CD4-positive, alpha-beta memory T cell (primary cell): ENCODE measurements at places on chromosomes 5 and 9. TPM values are rescaled to one million over a fixed set of nuclear protein-coding genes. Genes with fewer than 3 reads are reported as not detected.

The JAK2 gene
- total RNA-seq = 17.0 TPM

- no peak for DNase-seq
Measured at GRCh38 chr9:14056316-14056861, 257.6 kb downstream of the NFIB start.

- no peak for DNase-seq
Measured at GRCh38 chr9:77305622-77306400, 128.5 kb downstream of the VPS13A start.

GRCh38 chr5:14143841-14144585 lies 871 bp downstream of the TRIO start:
- DNase-seq = peak; percentile 20

The PNPLA7 gene
- 15.7 TPM for total RNA-seq

DNA sequence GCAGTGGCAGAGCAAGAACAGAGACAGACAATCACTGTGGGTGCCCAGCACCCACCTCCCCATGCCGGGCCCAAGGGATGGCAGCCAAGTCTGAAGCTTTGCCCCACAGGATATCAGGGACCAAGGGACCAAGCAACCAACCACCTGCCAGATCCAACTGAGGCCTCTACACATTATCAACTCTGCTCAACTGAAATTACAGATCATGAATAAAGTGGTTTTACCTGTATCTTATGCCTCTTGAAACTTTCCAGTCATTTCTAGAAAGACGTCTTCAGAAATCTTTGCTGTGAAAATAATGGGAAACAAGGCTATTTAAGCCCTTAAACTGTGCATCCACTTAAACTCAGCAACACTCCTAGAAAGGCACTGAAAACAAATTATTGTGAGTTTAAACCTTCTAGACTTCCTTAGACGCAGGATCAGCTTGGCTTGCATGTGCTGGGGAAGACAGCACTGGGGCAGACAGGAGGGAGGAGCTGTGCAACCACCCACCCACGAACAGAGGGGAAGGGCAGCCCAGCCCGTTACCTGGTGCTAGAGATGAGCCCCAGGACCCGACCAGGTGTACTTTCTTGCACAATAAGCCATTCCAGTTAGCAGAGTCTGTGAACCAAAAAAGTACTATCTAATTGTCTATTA lies 80.0 kb downstream of the SEMA4D start:
- DNase-seq = no peak

DNA sequence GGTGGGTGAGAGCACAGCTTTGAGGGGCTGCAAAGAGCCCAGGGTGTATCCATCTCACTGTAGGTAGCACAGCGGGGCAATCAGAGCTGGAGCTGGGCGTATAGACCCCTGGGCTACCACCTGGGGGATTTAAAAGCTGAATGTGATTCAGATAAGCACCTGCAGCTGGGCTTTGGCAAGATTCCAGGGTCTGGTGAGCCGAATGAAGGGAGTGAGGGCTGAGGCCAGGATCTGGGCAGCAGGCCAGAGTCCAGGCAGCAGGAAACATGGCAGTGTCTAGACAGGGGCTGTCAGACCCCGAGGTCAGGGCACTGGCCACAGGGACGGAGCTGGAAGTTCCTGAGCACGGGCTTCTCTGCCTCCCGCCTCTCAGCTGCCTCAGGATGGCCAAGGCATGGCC lies 8.7 kb downstream of the ASS1 start:
- DNase-seq = no peak

DNA sequence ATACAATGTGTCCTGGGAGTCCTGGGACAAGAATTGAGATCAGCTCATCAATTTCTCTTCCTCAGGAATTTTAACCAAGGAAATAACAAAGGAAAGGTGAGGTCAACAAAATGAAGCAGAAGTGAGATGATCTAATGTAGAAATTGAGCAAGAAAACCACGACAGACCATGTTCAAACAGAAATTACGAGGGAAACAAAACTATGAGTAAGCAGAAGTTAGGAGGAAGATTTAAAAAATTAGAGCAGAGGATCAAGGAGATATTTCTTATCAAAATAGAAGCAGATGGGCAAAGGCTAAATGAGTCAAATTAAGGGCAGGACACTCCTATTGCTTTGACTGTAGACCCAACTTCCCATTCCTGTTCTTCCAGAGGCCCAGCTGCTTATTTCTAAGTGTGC lies 97.4 kb downstream of the HINT1 start:
- no peak for DNase-seq

- DNase-seq = peak; percentile 52
Measured at GRCh38 chr5:95842854-95843544, 20.5 kb upstream of the GLRX start.

DNA sequence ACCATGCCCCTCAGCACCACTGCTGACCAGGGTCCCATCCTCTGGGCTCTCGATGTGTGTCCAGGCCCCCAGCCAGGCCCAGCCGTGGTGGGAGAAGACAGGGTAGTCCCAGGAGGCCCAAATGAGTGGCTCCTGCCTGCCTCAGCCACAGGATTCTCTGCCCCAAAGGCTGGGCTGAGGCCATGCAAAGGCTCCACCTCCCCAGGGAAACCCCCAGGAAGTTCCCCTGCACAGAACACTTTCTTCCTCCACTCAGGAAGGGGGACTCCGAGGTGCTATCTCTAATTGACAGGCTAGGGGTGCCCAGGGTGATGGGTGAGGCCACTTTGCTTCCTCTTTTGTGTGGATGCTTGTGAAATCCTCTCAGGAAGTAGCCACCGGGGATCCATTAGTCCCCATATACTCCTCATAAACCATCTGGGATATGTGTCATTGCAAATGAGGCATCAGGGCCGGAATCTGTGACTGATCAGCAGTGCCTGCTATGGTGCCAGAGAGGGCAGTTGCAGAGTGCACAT lies 23.1 kb upstream of the TDRD7 start:
- DNase-seq = no peak

DNA sequence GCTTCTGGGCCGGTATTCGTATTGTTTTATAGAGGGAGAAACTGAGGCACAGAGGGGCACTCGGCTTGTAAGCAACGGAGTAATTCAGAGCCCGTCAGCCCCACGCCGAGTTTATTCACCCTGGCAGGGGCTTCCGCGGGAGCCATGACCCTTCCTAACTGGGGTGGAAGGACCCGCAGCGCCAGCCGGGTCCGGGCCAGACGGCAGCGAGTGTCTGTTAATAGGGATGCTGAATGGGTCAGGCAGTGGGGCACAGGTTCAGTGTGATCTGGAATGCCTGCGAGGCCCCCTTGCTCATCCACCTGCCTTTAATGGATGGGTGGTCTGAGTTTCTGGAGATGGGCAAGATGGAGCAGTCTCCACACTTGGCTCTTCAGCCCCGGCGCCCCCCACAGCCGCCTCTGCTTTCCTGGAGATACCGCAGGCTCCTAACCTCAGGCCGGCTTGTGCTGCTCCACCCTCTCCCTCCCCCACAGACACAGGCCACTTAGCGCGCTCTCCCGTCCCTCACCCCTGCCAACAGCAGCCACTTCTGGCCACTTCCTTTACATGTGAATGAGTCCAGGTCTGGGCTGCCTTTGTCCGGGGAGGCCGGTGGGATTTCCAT lies 147.1 kb downstream of the ERCC6L2 start:
- DNase-seq = no peak

GRCh38 chr9:27673641-27674040 lies 100.4 kb upstream of the C9orf72 start:
- no peak for DNase-seq

DNA sequence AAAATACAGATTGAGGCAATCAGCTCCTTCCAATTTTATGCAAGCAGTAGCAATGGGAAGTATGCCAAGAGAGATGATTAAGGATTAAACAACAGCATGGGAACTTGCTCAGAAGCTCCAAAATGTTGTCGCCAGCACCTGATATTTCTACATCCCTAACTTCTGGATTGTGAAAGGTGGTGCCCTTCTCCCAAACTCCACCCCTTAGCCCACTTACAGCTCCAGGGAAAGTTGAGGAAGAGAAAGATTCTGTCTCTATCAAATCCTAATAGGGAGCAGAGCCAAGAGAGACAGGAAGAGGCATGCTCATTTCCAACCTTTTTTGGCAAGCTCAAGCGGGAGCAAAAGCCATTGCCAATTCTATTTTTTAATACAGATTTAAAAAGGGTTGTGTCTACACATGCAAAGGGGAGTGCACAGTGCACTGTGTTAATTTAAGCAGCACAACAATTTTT lies 92.4 kb upstream of the NR3C1 start:
- no peak for DNase-seq

DNA sequence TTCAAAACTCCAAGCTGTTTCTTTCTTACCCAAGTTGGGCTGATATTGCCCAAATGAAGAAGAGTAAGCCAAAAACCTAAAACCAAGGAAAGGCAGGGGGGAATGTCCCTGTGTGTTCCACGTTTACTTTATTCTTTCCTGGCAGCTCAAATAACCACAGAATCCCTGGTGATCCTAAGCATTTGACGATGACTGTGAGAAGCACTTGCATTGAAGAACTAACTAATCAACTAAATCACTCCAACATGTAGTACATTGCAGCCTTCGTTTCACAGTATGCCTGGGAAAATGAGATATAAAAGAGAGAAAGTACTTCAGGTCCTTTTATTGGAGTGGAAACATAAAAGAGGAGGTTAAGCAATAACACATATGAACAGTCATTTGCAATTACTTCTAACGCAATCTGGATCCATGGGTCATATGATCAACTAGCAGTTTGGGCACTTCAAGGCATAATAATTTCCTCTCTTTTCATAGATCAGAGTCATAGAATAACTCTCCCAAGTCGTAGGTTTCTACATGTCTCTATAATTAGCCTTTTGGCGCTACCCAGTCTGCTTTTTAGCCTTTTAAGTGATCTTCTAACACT lies 338.4 kb downstream of the TMEM167A start:
- DNase-seq = no peak
